ENCODE measurements at places on chromosomes 16 and 17. TPM values are rescaled to one million over a fixed set of nuclear protein-coding genes. Genes with fewer than 3 reads are reported as not detected.

GRCh38 chr16:21260870-21261791 lies 17.0 kb downstream of the CRYM start:
- no peak for DNase-seq

DNA sequence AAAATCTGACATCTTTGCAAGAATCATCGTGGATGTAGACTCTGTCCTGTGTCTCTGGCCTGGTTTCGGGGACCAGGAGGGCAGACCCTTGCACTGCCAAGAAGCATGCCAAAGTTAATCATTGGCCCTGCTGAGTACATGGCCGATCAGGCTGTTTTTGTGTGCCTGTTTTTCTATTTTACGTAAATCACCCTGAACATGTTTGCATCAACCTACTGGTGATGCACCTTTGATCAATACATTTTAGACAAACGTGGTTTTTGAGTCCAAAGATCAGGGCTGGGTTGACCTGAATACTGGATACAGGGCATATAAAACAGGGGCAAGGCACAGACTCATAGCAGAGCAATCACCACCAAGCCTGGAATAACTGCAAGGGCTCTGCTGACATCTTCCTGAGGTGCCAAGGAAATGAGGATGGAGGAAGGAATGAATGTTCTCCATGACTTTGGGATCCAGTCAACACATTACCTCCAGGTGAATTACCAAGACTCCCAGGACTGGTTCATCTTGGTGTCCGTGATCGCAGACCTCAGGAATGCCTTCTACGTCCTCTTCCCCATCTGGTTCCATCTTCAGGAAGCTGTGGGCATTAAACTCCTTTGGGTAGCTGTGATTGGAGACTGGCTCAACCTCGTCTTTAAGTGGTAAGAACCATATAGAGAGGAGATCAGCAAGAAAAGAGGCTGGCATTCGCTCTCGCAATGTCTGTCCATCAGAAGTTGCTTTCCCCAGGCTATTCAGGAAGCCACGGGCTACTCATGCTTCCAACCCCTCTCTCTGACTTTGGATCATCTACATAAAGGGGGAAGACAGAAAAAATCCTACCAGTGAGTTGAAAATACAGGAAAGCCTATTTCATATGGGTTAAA lies at the start of gene G6PC1:
Gene G6PC1 (plus strand): TSS at position 340 of the 872 bp plus-strand sequence. CDS start 78 bp downstream, at position 418.
- peak; percentile 4 for DNase-seq

DNA sequence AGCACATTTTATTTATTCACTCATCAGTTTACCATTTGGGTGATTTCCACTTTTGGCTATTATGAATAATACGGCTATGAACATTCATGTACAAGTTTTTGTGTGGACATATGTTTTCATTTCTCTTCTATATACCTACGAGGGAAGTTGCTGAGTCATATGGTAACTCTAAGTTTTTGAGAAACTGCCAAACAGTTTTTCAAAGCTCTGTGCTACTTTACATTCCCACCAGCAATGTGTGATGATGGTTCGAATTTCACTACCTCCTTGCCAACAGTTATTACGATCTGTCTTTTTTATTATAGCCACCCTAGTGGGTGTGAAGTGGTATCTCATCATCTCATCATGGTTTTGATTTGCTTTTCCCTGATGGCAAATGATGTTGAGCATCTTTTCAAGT lies 63.7 kb upstream of the MRTFB start:
- no peak for DNase-seq

The SLC12A3 gene
- total RNA-seq: not detected

GRCh38 chr17:66387392-66387981 lies 85.1 kb downstream of the PRKCA start:
- no peak for DNase-seq

GRCh38 chr16:82695806-82696205 lies 69.0 kb downstream of the CDH13 start:
- no peak for DNase-seq

The PRM2 gene
- not detected for total RNA-seq

GRCh38 chr16:28110977-28111376 lies 47.5 kb upstream of the GSG1L start:
- DNase-seq: no peak

GRCh38 chr16:79008036-79008868 lies 592.3 kb downstream of the MAF start:
- DNase-seq: no peak

The CEP112 gene
- 13.5 TPM for total RNA-seq

- no peak for DNase-seq
Observed at GRCh38 chr17:48174833-48175523, 67.4 kb downstream of the SNX11 start.

The KRT33A gene
- not detected for total RNA-seq

DNA sequence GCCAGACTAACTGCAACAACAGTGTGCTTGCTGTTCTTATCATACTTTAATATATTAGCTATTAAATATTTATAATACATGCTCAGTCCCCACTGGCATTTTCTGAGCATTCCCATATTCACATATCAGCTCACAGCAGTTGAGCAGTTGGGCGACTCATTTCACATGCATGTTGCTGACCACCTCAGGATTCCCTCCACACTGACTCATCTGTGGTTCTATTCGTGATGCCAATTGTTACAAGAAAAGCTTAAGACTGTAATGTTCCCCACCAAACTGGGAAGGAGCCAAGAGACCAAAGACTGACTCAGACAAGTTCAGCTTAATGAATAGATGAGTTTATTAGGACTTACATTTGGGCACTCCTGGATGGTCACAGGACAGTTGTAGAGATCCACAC lies 100.3 kb upstream of the KIF2B start:
- no peak for DNase-seq

GRCh38 chr17:70905796-70906195 lies 736.5 kb downstream of the KCNJ2 start:
- no peak for DNase-seq

DNA sequence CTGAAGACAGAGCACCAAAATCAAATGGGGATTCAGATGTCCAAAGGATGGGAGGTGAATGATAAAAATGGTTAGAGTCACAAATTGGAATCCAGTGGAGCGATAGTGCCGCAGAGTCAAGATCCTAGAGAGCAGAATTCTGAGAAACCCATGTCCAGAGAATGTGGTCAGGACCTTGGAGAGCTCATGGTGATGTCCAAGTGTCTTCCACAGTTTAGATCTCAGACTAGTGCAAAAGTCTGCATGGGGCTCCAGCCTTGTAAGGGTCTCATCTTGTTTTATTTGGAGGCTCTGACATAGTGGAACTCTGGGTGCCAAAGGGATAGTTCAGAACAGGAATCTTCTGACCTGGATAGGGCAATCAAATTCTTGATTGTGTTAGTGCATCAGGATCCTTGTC lies 245.9 kb upstream of the HSBP1 start:
- no peak for DNase-seq

DNA sequence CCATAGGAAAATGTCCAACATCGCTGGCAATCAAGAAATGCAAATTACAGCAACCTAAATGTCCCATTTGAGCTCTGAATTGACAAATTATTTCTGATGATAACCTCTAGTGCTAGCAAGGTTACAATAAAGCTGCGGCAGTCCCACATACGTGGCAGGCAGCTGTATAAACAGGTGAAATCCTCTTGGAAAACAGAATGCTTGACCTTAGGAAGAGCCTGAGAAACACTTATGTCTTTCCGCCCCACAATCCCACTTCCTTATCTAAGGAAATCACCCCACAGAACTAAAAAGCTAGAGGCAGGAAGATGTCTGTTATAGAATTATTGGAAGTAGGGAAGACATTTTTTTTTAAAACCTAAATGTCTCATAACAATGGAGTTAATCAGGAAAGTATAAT lies 154.3 kb downstream of the KATNIP start:
- no peak for DNase-seq

- DNase-seq: no peak
Observed at GRCh38 chr16:79429381-79430190, 171.0 kb downstream of the MAF start.

The ZNF750 gene
- total RNA-seq: not detected

The IGF2BP1 gene
- 57.6 TPM for total RNA-seq

DNA sequence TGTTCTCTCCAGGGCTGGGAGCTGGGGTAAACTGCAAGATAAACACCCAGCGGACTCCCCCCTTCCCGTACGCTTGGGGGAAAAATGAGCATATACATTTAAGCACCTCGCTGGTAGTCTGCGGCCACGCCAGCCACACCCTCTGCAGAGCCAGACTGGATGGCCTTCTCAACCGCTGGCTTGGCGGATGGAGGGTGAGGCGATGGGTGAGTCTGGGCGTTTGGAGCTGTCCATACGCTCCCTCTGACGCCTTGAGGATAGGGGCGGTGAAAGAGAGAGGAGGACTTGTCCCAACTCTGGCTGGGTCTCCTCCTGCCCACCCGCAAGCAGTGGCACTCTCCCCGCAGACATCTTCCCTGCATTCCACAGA lies 1.0 kb downstream of the ITGA3 start:
- DNase-seq: peak; percentile 85

The EPX gene
- not detected for total RNA-seq

The MEIOB gene
- total RNA-seq: 1.3 TPM

The UBALD1 gene
- total RNA-seq: 36.6 TPM

All from chondrocyte (in vitro differentiated cells).